Renal cortical epithelial cell (primary cell): ENCODE measurements at places on chromosomes 13 and 19.

- no peak for DNase-seq
Measured at GRCh38 chr19:10228393-10228792, 2.7 kb downstream of the S1PR2 start.

- no peak for DNase-seq
Measured at GRCh38 chr19:21587117-21587461, 81.7 kb downstream of the ZNF429 start.

DNA sequence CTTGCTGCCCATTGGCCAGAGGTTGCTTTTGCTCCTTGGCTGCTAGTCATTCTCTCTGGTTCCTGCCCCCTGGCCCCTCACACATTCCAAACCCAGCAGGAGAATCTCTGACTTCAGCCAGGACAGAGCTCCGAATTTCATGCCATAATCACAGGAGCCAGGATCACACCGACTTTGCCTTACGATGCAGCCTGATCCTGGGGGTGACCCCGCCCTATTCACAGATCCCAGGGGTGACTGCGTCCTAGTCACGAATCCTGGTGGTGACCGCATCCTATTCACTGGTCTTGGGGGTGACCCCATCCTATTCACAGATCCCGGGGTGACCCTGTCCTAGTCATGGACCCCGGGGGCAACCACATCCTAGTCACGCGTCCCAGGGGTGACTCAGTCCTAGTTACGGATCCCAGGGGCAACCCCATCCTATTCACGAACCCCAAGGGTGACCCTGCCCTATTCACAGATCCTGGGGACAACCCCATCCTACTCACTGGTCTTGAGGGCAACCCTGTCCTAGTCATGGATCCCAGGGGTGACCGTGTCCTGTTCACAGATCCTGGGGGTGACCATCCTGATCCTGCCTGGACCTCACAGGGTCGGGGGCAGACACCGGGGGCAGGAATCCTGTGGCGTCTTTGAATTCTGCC lies 7.4 kb upstream of the TEX29 start:
- no peak for DNase-seq

- peak; percentile 21 for DNase-seq
Measured at GRCh38 chr13:32735859-32736258, 149.6 kb downstream of the PDS5B start.

- no peak for DNase-seq
Measured at GRCh38 chr19:8585894-8586750, 8.9 kb upstream of the MYO1F start.

DNA sequence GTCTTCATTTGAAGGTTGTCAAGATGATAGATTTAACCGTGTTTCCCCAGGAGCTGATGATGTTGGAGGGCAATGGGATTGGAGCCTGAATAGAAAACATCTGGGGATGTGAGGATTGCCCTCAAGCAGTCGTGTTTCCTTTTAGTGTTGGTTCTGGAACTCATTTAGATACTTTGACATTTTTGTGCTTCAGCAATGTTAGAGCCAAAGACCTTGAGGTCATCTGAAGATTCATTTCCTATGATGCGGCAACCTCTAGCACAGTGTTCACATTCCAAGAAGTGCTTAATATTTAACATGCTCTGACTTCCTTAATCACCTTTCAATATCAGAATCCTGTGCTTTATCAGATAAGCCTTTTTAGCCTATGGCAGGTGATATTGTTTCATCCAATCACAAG lies 82.7 kb downstream of the SLC10A2 start:
- DNase-seq: peak; percentile 88
